ENCODE measurements at places on chromosomes 5 and 9.

GRCh38 chr9:127121628-127122175 is 733 bp downstream of the ANGPTL2 start:
- DNase-seq, result no peak

DNA sequence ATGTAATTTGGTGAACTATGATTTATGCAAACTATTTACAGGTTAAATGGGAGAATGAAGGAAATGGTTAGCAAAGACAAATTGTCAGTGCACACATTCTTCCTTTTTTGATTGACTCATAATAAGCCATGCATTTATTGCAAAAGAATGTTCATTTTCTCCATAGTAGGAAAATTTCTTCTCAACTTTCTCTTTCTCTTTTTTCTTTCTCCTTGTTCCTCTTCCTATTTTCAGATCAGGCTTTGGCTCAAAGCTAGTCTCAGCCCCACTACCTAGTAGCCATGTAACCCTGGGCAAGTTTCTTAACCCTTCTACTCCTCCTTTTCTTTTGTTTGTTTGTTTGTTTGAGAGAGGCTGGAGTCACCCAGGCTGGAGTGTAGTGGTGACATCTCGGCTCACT is 156.6 kb downstream of the PIK3R1 start:
- DNase-seq, result no peak

GRCh38 chr5:145385276-145385675 is 449.9 kb downstream of the PRELID2 start:
- no peak for DNase-seq

DNA sequence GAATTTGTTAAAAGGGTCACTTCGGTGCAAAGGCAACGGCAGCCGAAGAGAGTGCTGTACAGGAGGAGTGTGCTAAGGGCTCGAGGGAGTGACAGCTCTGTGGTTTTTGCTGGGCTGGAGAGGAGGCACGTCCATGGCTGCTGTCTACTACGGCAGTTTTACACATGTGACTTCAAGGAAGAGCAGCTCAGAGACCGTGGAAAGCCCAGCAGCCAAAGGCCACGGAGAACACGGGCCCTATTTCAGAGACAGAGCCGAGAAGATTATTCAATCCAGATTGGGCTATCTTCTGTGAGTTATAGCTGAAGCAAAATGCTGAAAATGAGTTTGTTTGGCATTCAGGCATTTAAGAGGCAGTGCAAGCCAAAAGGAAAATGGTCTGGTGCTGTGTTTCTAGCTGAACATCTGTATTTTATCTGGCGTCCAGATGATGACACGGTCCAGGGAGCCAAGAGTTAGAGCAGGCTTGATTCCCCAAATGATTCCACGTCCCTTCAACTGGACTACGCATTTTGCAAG is 96.4 kb downstream of the RFK start:
- no peak for DNase-seq

GRCh38 chr5:83408719-83409118 is 62.8 kb upstream of the VCAN start:
- no peak for DNase-seq

DNA sequence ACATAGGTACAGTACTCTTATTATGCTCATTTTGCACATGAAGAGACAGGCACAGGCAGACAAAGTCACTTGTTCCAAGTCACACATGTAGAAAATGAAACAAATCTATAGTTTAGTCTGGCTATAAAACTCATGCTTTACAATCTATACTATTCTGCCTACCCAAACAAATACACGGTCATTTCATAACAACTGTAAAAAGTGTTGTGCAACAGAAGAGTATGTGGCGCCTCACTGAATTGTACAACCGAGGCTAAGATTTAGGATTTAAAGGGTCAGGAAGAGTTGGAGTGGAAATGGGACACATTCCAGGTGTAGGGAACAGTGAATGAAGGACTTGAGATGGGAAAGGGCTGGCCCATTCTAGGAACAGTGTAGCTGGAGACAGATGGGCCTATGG is 82.9 kb upstream of the TRIO start:
- DNase-seq, result no peak

GRCh38 chr9:137456061-137456863 is 2.9 kb downstream of the NSMF start:
- DNase-seq, result no peak

GRCh38 chr5:139758510-139759075 is 37.0 kb upstream of the PSD2 start:
- DNase-seq, result no peak

Measured in activated gamma-delta T cell treated with anti-CD3 and anti-CD28 coated beads, Interleukin-2, amount 50 U/mL, for 16 hours (primary cell).